ENCODE measurements at places on chromosomes 5 and 9. TPM values are rescaled to one million over a fixed set of nuclear protein-coding genes. Genes with fewer than 3 reads are reported as not detected.

- no peak for DNase-seq
Measured at GRCh38 chr9:135707252-135708138, 5.5 kb downstream of the KCNT1 start.

Gene KCNIP1
- 3.1 TPM for polyA plus RNA-seq

- DNase-seq, result peak; percentile 86
Measured at GRCh38 chr9:137301081-137301947, 757 bp downstream of the NRARP start.

DNA sequence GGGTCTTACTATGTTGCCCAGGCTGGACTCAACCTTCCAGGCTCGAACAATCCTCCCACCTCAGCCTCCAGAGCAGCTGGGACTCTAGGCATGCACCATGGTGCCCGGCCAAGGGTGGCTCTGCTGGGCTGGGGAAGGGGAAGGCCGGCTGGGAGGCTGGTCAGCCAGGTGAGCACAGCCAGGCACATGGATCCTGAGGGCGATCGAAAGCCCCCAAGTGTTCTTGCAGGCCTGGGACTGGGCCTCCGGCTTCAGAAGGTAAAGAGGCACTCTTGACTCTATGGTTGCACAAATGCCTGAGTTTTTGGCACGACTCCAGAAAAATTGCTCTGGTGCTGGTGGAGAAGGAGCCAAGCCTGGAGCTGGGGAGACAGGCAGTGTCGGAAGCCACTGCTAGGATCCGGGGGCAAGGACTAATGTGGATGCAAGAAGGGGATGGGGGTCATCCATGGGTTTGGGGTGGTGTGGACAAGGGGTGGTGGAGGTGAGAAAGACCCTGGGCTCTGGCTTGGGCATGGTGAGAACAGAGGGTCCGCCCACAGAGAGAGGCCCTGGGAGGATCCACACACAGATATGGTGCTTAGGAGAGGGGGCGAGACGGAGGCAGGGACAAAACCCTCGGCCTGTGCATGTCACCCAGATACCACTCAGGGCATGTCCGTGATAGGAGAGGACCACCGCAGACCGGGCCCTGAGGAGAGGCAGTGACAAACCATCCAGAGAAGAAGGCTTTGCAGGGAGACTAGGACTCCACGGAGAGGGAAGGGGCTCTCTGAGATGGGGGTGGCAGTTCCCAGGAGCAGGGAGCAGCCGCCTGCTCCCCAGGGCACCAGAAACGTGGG is 51.1 kb upstream of the COL5A1 start:
- DNase-seq, result no peak

GRCh38 chr9:19087106-19088000 is 15.4 kb downstream of the HAUS6 start:
- DNase-seq, result no peak

DNA sequence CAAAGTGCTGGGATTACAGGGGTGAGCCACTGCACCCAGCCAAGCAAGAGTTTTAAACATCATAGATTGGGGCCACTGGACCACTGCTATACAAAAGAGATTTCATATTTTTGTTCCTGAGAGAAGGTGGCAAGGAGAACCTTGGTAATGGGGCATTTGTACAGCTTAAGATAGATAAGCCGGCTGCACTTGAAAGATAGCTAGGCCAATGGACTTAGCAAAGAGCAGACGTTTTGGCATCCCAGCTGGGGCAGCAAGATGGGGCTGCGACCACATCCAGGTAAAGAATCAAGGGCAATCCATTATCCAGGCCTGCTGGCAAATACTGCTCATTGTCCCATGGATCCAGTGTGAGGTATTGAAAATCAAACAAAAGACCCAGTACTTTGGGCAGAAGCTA is 3.9 kb upstream of the ISCA1 start:
- no peak for DNase-seq

DNA sequence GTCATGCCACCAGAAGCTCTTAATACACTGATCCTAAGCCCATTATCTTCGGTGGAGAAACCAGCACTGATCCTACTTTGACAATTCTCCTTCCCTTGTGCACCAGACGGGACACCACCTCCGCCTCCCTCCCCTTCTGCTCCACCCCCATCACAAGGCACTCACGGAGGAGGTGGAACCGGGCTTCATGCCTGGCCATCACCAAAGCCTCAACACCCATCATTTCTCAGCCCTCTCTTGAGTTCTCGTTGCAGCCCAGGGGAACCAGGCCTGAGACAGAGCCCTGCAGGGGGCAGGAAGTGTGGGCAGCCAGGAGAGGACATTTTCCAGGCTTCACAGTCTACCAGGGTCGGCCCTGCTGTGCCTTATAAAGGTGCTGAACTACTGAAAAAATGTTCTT is 160.5 kb downstream of the GOLPH3 start:
- DNase-seq, result no peak

DNA sequence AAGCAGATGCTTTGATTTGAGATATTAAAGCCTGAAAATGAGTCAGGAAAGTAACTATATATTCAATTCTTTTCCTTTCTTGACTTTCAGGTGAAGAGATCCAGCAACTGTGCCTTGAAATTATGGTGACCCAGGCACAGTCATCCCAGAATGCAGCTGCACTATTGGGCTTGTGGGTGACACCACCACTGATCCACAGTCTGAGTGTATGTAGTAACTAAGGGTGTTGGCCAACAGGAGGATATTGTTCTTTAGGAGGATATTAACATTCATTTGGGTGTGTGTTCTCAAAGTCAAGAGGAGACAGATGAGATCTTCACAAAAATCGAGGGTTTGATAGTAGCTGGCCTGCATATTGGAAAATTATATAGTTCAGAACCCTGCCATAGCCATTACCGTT is 53.2 kb downstream of the HACD4 start:
- DNase-seq, result no peak

Gene SH3GLB2
- polyA plus RNA-seq, result 118 TPM

Gene CKS2
- polyA plus RNA-seq, result 72.8 TPM

DNA sequence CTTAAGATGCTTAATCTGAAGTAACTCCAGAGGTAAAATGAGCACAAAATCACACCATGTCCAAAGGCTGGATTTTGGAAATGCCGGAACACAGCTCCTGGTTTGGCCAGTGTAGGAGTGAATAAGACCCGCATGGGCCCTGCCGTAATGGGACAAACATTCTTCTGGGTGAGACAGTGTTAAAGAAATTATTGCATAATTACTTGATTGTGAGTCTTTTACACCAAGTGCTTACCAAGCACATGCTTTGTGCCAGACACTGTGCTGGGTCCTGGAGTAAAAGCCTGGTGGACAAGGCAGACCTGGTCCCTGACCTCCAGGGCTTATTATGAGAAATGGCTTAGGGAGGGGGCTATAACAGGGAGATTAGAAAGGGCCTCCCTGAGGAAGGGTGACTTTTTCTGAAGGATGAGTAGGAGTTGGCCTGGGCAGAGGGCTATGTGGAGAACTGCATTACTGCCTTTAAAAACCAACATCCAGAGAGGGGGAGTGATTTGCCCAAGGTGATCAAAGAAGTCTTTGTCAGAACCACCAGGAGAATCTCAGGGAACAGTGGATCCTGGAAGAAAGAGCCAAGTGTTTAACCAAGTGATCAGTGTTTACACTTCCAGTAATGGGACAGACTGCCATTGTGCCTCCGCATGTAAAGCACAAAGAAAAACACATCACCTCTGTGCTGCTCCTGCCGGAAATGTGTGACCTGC is 3.5 kb downstream of the PDE6A start:
- no peak for DNase-seq

Gene PDLIM4
- 31.6 TPM for polyA plus RNA-seq

- no peak for DNase-seq
Measured at GRCh38 chr9:14219850-14220249, 94.1 kb downstream of the NFIB start.

- DNase-seq, result no peak
Measured at GRCh38 chr9:79581388-79581787, 9.6 kb downstream of the TLE4 start.

- no peak for DNase-seq
Measured at GRCh38 chr5:108167174-108167573, 214.7 kb downstream of the FBXL17 start.

Gene SPATA31D4
- not detected for polyA plus RNA-seq

- DNase-seq, result peak; percentile 49
Measured at GRCh38 chr5:36334315-36334714, 32.6 kb upstream of the RANBP3L start.

Gene SPEF2
- polyA plus RNA-seq, result 7.1 TPM

DNA sequence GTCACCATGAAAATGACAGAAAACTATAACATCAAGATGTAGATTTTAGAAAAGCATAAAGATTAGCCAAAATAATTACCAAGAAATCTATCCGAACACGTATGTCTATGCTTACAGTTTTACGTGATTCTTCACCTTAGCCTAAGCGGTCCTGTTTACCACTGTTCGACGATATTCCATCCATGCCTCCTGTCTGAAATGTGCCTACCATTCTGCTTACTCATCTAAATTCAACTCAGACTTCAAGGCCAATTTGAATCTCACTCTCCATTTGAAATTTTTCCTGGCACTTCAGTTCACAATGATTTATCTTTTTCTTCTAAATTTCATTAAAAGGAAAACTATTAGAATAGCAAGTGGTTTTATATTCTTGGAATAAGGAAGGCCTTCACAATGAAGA is 15.4 kb downstream of the ZDHHC21 start:
- DNase-seq, result no peak

DNA sequence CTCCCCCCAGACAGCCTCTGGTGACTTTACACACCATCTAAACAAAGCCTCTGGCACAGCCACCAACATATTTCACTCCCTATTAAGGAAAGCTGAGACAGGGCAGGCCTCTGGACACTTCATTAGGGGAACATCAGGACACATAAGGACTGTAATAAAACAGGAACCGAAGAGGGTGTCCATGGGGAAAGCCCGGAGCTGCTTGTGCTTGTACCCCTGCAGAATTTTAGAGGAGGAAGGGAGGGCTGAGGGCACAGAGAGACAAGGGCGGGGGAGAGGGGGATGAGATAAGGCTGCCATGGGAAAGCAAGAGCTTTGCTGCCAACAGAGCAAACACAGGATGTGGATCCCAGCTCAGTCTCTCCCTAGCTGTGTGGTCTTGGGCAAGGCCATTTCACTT is 138.4 kb downstream of the ASTN2 start:
- DNase-seq, result peak; percentile 41

Gene SLC6A19
- polyA plus RNA-seq, result 69.3 TPM

DNA sequence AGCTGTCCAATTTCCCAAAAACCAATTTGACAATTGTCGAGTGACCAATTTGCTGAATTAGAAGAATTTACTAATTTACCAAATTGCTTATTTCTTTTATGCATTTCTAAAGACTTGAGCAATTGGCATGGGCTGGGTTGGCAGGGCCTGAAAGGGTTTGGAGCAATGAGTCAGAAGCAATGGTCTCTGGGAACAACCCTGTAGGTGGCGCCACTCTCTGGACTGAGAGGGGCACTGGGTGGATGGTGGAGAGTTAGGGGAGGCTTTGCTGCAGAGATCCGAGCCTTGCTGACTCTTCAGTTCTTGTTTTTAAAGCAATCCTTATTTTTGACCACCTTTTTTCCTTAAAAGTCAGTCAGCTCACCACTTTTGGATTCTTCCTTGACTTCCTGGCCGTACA is 71.5 kb upstream of the RPS23 start:
- DNase-seq, result no peak

DNA sequence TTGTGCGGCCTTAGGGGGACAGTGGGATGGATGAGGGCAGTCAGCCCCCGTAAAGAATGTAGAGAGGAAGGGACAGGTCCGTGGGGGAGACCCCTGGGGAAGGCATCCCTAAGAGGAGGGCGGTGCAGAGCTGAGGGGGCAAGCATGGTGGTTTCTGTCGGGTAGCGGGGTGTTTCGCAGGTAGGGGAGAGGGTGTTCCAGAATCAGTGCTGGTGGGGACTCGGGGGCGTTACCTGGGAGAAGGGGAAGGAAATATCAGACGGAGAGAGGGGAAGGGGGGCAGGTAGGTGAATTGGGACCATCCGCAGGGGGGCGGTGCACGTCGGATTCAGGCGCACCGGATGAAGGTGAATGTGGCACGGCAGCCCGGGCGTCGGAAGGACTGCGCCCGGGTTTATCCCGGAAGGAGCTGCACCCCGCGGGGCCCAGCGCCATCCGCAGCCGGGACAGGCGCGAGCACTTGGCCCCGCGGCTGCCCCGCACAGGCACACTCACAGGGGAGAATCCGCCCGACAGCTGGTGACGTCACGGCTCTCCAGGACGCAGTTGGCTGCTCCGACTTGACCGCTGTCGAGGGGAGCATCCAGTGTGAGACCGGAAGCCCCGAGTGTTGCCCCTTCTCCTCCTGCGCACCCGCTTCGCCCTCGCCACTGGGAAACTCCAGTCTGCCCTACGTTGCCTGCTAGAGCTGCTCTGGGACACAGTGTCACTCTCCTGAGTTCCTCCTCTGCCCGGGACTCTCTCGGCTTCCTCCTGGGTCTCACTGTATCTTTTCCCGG is 1.3 kb downstream of the CD72 start:
- DNase-seq, result peak; percentile 84

DNA sequence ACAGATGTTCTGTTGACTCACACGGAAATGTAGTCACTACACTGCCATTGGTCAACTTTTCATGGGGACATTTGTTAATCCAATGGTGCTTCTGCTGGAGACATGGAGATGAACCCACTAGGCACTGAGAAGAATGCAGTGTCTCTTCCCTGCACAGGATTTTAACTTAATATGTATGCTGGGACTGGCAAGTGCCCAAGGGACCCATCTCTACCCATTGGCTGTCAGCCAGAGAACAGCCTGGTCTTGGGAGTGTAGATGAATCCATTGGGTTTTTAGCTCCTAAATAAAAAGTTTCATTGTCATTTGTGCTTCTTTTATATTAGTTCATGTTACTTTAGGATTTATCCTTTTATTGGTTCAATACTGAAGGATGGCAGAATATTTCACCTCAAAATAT is 195.8 kb upstream of the CDH6 start:
- no peak for DNase-seq

Gene PCDHGA11
- polyA plus RNA-seq, result 0.37 TPM

DNA sequence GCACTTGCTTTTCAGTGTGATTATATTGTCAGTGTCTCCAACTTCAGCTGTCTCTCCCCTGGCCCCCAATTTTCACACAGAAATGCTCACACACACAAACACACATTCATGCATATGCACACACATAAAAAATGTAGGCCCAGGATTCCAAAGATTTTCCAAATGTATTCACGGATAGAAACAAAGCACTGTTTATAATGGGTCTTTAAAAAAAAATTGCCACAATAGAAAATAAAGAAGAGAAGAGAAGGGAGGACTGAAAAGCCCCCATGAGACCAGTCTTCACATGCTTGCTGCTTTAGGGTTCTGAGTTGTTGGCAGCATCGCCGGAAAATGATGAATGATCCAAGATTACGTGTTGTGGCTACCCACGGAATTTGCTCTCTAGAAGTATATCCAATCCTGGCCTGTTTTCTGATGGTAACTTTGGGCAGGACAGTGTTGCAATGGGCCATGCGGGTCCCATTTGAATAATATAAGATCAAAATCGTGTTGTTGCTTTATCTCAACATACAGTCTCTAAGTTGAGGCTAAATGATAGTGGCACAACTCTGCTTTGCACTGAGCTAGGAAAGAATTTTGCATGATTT is 36.2 kb upstream of the ACO1 start:
- DNase-seq, result no peak

- DNase-seq, result no peak
Measured at GRCh38 chr9:14240537-14240936, 73.4 kb downstream of the NFIB start.

GRCh38 chr5:179410291-179411160 is 65.3 kb upstream of the ADAMTS2 start:
- DNase-seq, result no peak

GRCh38 chr9:75170898-75171360 is 82.6 kb downstream of the OSTF1 start:
- DNase-seq, result no peak
